Uterus (tissue), 4 donors: ENCODE measurements at places on chromosomes 7 and 10.

- peak; percentile 35 for DNase-seq
Observed at GRCh38 chr7:98870121-98870651, 372 bp upstream of the TMEM130 start.

DNA sequence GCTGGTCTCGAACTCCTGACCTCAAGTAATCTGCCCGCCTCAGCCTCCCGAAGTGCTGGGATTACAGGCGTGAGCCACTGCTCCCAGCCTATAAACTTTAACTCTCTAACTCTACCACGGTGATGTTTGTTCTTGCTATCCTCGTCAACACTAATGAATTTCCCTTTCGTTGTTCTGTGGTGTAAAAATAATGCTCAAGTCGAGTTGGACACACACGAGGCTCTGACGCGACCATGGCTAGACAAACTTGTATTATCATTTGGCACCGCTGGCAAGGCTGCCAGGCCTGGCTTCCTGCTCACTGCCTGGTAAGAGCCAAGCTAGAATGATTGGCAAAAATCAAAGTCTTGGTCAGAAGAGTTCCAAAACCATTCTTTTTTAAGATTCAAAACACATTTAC, 167.0 kb upstream of the KLF6 start:
- DNase-seq = no peak

GRCh38 chr7:97835296-97836138, 36.7 kb downstream of the ASNS start:
- peak; percentile 29 for DNase-seq

- no peak for DNase-seq
Observed at GRCh38 chr7:111753968-111754367, 191.7 kb upstream of the IMMP2L start.

DNA sequence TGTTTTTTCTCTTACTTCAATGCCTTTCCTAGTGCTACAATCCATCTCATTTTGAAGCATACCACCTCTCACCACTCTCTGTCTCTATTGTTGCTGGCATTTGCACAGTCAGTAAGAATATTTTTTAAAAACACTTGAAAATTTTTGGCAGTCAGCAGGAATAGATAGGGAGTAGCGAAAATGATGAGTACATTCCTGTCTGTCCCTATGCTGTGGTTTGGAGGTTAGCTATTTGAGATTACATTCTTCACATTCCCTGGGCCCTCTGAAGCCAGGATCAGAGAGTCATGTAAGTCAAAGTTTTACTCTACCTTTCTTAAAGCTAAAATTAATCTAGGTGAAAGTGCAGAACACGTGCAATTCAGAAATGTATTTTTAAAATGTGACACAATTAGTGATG, 53.0 kb upstream of the MAGI2 start:
- no peak for DNase-seq

- no peak for DNase-seq
Observed at GRCh38 chr7:150944066-150945042, 33.8 kb downstream of the KCNH2 start.

DNA sequence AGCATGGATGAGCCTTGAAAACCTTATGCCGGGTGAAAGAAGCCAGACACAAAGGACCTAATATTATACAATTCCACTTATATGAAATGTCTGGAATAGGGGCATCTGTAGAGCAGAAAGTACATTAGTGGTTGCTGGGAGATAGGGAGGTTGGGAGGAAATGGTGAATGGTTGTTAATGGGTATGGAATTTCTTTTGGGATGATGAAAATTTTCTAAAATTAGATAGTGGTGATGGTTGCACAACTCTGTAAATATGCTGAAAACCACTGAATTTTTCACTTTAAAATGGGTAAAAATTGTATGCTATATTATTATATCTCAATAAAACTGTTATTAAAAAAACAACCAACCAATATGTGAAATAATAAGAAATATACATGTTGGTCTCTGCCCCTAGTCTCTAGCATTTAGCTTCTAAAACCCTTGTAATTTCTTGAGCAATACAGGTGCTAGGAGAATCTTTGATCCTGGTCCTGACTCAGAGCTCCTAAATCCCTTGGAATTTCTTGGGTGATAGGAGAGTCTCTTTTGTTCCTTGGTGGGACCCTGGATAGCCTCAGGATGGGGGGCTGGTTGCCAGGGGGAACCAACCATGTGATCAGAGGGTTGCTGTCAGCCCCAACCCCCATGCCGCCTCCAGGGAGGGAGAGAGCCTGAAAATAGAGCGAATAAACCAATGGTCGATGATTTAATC, 64.0 kb downstream of the TACR2 start:
- no peak for DNase-seq

GRCh38 chr10:103540722-103541121, 47.2 kb downstream of the NEURL1 start:
- DNase-seq = no peak

- no peak for DNase-seq
Observed at GRCh38 chr10:63003816-63004453, 129.2 kb upstream of the NRBF2 start.

GRCh38 chr7:101884671-101885596, 67.5 kb downstream of the CUX1 start:
- DNase-seq = no peak

DNA sequence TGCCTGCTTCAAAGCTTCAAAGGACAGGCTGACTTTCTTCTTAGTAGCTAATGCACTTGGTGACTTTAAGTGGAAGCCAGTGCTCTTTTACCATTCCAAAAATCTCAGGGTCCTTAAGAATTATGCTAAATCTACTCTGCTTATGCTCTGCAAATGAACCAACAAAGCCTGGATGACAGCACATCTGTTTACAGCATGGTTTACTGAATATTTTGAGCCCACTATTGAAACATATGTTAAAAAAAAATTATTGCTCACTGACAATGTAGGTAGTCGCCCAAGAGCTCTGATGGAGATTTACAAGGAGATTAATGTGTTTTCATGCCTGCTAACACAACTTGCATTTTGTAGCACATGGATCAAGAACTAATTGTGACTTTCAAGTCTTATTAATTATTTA, 258.2 kb upstream of the HGF start:
- no peak for DNase-seq

- DNase-seq = no peak
Observed at GRCh38 chr7:22937946-22938345, 76.0 kb downstream of the HYCC1 start.

DNA sequence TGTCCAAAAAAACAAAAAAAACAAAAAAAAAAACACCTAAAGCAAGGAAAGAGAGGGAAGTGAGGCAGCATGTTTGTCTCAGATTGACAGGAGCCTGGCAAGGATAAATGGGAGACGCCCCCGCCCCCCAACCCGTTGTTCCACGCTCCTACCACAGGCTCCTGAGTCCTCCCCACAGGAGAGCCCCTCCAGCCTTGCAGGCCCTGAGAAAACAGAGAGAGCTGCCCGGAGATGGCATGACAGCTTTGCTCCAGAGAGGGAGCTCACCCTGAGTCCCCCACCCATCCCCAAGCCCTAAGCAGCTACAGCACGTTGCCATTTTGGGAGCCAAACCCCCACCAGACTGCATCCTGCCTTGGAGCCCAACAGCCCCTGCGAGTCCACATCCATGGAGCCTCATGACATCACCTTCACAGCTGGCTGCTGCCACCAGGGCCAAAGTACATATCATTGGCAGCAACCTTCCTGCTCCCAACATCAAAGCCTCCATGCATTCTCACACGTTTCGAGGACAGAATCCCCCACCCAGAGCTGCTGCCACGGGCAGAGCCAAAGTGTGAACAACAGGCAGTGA, 1283.3 kb downstream of the TYW1 start:
- no peak for DNase-seq

DNA sequence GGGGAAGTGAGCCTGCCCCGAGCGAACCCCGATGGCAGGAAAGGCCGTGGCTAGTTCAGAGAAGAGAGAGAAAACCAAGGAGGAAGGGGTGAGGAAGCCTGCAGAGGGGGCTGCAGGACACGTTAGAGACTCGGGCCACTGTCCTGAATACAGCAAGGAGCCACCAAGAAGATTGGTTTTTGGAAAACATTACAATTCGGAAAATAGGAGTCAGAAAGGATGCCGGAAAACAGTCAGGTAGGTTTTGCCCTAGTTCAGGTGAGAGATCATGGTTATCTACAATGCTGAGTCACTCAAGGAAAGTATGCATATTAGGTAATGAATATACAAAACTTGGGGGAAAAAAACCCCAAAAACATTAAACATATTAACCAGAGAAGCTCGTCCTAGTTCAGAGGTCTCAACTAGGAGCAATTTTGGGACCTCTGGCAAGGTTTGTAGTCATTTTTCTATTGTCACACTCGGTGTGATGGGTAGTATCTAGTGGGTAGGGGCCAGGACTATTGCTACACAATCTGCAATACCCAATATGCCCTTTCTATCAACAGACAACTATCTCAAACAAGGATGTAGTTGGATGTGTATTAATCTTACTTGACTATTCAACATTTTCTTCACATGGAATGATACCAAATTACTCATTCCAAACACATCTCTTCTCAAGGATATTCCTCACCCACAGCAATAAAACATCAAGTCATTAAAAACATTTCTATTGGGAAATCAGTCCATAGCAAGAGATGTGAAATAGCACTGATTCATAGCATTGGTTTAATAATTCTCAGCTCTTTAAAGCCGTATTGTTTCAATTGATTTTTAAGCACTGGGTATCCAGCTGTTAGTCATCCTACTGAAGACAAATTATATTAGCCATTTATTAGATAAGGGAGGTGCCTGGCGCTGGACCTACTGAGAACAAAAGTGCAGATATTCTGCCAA, 74.4 kb upstream of the RSU1 start:
- peak; percentile 67 for DNase-seq

DNA sequence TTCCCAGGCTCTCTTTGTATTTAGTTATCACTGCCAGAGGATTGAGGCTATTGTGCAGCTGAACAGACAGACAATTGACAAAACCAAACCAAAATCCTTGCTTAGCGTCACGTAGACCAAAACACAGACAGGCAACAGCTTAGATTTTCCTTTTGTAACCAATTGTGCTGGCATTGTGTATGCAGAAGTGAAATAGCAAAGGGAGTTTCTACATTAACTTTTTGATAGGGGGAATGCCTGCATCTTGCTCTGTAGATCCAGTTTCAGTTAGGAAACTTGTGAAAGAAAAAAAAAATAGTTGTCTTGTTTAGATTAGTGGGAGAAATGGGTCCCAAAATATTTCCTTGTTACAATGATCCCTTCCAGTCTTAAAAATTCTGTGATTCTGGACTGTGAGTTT, 333.8 kb downstream of the BBS9 start:
- no peak for DNase-seq

DNA sequence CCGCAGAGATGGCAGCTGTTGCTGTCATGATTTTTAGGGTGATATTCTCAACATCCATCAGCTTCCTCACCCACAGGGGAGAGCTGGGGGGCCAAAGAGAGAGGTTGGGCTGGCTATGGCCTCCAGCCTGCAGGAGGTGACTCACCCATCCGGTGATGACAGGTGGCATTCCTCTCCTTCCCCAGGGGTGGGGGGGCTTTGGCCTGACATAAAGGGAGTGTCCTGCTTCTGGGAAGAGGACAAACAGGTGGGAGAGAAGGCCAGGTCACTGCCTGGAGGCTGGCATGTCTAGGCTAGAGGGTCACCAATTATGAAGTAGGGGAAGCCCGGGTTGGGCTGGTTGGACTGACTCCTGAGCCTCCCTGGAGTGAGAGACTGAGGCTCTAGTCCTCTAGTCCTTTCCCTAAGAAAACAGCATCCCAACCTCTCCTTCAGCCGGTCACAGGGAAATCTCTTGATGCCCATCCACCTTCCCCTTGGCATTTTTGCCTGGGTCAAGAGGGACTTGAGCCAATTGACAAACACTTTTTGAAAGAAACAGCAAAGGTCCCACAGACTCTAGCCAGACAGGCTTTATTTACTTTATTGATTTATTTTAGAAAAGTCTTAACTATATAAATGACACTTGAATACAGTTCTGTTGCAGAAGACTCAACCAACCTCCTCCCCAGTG, 79.8 kb upstream of the ZNF716 start:
- DNase-seq = no peak

GRCh38 chr7:67602246-67602887, 605.7 kb downstream of the TYW1 start:
- no peak for DNase-seq

DNA sequence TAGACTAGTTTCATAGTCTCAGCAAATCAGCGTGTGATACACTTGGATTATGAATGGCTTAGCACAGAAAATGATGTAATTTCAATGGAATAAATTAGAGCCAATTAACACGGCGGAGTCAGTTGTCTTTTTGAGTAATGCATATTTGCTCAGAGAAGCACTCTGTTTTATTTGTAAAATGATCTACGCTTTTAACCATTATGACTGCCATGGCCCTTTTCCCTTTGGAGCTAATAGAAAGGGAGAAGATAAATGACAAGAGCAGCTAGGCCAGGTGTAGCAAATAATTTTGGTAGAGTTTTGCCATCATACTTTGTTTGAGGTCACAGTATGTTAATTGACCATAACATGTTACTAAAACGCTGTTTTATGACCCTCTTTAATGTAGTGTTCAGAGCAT, 86.8 kb downstream of the GPR158 start:
- no peak for DNase-seq

DNA sequence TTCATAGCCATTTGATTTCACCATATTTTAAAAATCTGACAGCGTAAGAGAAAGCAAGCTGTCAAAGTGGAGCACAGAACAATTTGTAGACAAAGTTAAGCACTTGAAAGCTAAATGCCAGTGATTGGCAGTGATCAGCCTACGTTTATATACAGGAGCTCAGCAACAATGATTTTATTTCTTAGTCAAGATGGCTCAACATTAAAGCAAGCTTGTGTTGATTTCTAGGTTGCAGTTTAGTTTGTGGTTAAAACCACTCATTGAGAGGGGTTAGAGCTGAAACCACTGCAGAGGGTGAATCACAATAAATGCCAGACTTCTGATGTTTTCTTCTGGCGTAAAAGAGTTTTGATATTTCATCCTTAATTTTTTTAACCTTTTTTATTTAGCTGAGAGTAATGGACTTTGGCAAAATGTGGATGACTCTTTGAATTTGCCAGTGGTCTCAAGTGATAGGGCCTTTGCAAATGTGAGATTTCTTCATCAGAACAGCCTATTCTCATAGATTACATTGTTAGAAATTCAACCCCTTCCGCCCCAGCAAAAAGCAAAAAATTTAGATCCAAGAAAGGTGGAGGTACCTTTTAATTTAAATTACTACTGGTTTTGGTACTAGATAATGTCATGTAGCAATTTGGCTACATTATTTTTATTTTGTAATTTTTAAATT, 73.8 kb downstream of the SHOC2 start:
- DNase-seq = no peak

DNA sequence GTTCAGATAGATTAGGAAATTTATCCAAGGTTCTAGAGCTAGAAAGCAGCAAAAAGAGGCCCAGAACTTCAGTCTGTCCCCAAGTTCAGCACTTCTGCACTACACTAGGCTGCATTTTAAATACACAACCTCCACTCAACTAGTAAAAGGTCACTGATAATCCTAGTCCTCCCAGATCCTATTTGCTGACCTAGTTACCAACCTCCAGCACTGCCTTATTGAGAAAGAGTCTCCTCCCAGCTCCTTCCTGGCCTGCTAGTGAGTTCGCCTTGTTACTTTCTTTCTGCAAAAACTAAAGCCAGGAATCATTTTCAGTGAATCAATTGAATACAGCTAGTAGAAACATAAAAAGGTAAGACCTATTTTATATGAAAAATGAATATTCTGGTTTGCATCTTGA, 84.1 kb upstream of the ZNF800 start:
- DNase-seq = no peak

GRCh38 chr10:63268149-63268797, 135.1 kb downstream of the NRBF2 start:
- DNase-seq = no peak
